Uterus (tissue), 4 donors: ENCODE measurements at places on chromosomes 11 and 22. TPM values are rescaled to one million over a fixed set of nuclear protein-coding genes. Genes with fewer than 3 reads are reported as not detected.

OR51E2 gene
- total RNA-seq: 1.8 TPM

DNA sequence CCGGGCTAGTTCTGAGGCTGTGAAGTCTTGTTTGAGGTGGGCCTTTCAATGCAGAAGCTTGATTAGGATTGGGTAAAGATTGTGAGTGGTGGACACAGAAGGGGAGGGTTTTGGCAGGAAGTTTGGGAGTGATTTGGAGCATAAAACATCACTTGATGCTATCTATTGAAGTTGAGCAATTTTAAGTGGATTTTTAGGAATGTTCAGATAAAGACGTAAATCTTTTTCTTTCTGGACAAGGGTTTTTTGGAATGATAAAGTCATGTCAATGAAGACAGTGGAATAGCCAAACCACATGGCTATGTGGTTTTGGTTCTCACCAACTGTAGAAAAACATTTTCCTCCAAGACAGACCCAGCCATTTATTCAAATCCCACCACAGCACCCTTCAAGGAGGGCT, 111.2 kb upstream of the SNX19 start:
- no peaks in the 10 kb centered on the region for H3K4me1 ChIP-seq
- H3K27me3 ChIP-seq: no peaks in the 10 kb centered on the region
- H3K4me3 ChIP-seq: no peak overlapping the region
- no peak for DNase-seq

DNA sequence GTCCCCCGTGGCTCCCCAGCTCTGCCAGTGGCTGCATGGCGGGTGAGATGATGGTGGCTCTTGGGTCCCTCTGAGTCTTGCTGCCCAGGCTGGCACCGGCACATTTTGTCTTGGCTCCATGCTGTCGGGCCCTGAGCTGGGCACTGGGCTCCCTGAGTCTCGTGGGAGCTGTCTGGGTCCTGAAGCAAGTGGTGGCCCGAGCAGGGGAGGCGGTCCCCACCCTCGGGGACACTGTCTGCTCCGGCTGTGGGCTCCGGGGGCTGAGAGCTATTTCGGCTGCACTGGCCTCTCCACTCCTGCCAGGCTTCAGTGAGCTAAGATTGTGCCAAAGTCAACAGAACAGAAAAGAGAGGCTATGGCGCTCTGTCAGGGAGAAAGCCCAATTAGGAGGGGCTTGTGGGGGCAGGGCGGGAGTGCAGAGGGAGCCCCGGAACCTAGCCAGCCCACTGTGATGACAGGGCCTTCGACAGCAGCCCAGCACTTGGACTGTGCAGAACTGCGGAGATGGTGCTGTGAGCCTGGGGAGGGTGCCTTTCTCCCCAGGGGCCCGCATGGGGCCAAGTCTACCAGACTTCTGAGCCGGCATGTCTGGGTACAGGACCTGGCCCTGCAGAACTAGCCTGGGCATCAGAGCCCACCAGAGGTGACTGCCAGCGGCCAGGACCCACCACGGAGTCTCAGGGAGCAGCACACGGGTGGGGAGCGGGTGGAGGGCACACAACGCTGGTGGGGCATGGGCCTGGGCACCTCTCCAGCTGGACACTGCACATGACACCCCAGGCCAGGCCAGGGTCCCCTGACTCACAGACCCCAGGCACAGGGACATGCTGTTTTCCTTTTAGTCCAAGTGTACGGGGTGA, 38.0 kb downstream of the RTN4R start:
- H3K27ac ChIP-seq: no peak overlapping the region
- DNase-seq: no peak
- H3K4me1 ChIP-seq: peaks cover 6% of the 10 kb centered on the region
- no peaks in the 10 kb centered on the region for H3K27me3 ChIP-seq

DNA sequence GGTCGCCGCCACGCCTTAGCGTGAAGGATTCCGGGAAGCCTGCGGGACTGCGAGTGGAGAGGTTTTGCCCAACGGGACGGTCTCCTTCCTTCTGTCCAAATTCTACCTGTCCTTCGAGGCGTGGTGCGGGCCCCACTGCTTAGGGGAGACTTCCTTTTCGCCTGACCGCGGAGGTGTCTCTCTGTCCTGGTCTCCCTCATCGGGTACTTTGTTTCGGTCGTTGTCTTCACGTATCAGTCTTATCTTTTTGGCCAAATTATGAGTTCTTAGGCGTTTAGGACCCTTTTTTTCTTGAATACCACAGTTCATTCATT, 388 bp downstream of the HINFP start:
- no peaks in the 10 kb centered on the region for H3K27me3 ChIP-seq
- H3K36me3 ChIP-seq: no peaks in the 10 kb centered on the region
- DNase-seq: no peak
- peaks cover 10% of the 10 kb centered on the region for H3K4me1 ChIP-seq

TREH gene
- not detected for total RNA-seq

DNA sequence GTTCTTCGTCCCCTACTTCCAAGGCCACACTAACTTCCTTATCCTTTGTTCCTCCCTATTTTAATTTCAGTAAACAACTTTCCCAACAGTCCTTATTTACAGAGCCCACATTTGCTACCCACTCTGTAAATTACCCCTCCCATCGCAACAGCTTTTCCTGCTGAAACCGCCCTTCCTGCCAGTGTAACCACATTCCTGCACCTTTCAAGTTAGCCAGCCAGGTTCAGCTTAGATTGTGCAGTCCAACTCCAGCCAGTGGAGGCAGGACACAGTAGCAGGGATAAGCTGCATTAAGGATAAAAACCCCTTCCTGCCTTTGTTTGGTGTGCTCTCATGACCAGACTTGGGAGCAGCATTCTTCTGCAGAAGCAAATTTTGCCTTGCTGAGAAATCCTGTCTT, 768.3 kb upstream of the ARHGAP42 start:
- H3K27me3 ChIP-seq: no peaks in the 10 kb centered on the region
- no peaks in the 10 kb centered on the region for H3K36me3 ChIP-seq
- H3K27ac ChIP-seq: no peak overlapping the region
- DNase-seq: no peak

POU2AF1 gene
- 2.9 TPM for total RNA-seq

DNA sequence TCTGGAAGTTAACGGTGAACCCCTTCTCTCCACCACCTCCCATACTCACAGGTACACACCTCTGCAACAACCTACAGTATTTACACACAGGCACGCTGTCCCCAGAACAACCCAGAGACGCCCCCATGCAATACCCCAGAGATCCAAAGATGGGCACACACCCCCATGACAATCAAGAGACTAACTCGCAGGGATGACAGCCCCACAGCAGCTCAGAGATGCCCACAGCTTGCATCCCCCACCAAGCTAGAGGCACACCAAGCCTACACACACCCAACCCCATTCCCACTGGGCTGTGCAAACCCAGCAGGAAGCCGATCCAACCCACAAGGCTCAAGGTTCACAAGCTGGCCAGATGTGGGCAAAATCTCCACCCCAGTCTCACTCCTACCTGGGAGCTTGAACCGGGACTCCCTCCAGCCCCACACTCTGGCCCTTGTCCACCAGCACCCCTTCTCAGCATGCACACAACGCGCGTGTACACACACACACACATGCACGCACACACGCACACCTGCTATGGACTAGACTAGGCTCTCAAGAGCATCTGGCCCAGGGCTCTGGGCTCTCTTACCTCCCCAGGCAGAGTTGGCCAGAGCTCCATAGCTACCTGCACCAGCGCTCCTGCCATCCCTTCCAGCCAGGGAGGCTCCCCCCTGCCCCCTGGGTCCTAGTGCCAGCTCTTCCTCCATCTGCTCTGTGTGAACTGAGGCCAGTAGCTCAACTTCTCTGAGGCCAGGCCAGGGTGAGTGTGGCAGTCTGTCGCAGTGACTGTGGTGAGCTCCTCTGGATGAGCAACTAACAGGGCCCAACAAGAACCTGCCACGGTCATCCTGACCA, 11.5 kb downstream of the STARD10 start:
- peak overlapping the region; percentile 59 for H3K27ac ChIP-seq
- peak overlapping the region; percentile 74 for H3K4me3 ChIP-seq
- H3K27me3 ChIP-seq: no peaks in the 10 kb centered on the region
- no peaks in the 10 kb centered on the region for H3K36me3 ChIP-seq
- DNase-seq: no peak

DNA sequence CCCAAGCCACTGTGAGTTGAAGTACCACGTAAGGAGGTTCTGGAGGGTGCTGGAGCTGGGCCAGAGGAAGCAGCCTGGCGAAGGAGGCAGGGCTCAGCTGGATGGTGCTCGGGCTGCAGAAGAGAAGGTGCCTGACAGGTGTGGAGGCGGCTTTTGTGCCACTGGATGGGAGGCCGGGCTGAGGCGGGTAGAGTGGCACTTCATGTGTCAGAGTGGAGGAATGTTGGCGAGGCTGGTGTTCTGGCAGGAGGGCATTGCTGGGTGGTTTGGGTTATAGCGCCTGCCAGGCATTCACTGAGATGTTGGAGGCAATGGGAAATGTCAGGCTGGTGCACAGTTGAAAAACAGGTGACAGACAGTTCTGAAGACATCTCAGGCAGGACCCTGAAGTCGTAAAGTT, 24.2 kb downstream of the UBE2L3 start:
- H3K4me3 ChIP-seq: no peak overlapping the region
- peaks cover 3% of the 10 kb centered on the region for H3K4me1 ChIP-seq
- no peak for DNase-seq
- no peak overlapping the region for H3K27ac ChIP-seq
- no peaks in the 10 kb centered on the region for H3K27me3 ChIP-seq

- H3K27me3 ChIP-seq: no peaks in the 10 kb centered on the region
- no peaks in the 10 kb centered on the region for H3K36me3 ChIP-seq
- H3K4me3 ChIP-seq: no peak overlapping the region
- no peaks in the 10 kb centered on the region for H3K4me1 ChIP-seq
- no peak for DNase-seq
Observed at GRCh38 chr11:29159552-29160465, 857.0 kb downstream of the KCNA4 start.

DNA sequence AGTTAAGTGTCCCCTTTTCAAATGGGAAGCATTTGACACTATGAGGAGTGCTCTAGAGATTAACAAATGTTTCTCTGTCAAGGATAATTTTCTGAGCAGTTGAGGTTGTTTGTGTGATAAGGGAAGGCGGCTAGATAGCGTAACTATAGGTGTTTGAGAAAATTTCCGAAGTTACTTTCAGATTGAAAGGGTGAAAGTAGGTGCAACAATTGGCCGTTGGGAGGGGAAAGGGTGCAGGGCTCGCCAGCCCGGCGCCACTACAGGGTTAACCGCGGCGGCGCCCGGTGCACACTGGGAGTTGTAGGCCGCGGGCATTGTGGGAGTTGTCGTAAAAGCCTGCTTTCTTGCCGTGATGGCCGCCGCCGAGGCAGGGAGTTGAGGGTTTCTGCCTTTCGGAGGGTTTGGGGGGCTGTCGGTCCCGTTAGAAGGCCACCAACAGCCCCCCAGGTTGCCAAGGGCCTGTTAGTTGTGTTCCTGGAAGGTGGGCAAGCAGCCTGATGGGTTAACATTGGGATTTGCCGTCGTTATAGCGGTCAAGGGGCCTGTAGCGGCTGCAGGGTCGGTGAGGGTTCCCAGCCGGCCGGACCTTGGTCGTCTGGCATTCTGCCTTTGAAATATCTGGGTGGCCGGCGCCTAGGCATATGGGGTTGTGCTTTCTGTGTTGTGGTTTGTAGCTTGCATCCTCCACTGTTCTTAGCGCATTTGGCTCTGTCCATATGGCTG, 36.5 kb upstream of the HSD17B12 start:
- H3K27ac ChIP-seq: peak overlapping the region; percentile 85
- peak overlapping the region; percentile 96 for H3K4me3 ChIP-seq
- no peaks in the 10 kb centered on the region for H3K36me3 ChIP-seq
- no peaks in the 10 kb centered on the region for H3K27me3 ChIP-seq

TFIP11 gene
- 24.6 TPM for total RNA-seq

DNA sequence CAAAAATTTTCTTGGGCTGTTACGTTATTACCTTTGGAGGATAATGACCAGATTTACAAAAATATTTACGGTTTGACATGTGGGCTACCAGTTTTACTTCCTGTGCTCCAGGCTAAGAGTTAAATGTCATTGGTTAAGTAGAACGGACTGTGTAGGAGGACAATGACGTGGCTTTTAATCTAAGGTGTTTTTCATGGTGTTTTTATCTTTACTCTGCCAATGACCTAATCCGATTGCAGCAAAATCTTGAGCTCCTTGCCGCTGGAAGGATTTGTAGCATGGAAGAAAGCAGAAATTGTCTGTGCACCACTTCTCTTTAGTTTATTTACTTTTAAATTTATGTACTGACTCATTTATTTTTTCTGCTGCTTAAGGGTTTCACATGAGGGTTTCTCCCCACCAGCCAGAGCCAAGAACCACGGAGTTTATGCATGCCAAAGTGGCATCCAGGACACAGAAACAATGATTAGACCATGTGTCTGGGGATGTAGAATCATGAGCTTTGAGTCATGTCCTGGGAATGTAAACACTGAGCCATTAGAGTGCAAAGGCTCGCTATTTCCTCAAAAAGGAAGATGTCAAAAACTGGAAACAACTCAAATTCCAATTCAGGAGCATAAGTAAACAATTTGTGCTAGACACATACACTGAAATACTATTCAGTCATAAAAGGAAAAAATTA, 1.9 kb upstream of the CARD16 start:
- peak overlapping the region; percentile 48 for H3K27ac ChIP-seq
- no peaks in the 10 kb centered on the region for H3K4me1 ChIP-seq
- H3K4me3 ChIP-seq: no peak overlapping the region
- no peak for DNase-seq
- no peaks in the 10 kb centered on the region for H3K36me3 ChIP-seq
- H3K27me3 ChIP-seq: no peaks in the 10 kb centered on the region

SCGB1A1 gene
- total RNA-seq: not detected

DNA sequence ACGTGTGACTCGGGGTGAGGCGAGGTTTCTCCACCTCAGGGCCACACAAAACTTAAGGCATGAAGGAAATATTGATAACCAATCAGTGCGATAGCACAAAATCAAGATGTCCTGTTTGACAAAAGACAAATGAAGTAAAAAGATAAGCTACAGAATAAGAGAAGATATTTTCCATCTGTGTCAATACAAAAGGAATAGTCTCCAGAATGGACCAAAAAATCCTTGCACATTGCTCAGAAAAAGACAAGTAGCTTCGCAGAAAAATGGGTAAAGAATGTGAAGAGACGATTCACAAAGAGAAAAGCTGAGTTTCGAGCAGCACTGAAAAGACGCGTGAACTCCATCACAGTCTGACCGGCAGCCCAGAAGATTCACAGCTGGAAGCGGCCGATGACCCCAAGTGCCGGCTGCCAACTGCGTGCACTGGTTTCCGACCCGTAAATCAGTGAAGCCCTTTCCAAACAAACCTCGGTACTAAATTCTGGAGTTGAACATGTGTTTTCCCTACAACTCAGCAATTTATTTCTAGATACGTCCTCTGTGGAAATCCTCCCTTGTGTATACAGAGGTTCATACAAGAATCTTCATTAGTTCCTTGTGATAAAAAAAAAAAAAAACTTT, 308.4 kb downstream of the BRD1 start:
- no peaks in the 10 kb centered on the region for H3K4me1 ChIP-seq
- no peak for DNase-seq
- no peaks in the 10 kb centered on the region for H3K27me3 ChIP-seq

- no peaks in the 10 kb centered on the region for H3K36me3 ChIP-seq
- H3K4me3 ChIP-seq: no peak overlapping the region
- H3K27ac ChIP-seq: peak overlapping the region; percentile 28
- peaks cover 14% of the 10 kb centered on the region for H3K4me1 ChIP-seq
- no peaks in the 10 kb centered on the region for H3K27me3 ChIP-seq
Observed at GRCh38 chr11:69297787-69298266, 3.9 kb downstream of the MYEOV start.

SCGB2A2 gene
- not detected for total RNA-seq

DKK3 gene
- 81.0 TPM for total RNA-seq

LAYN gene
- 34.1 TPM for total RNA-seq
